Stimulated activated CD4-positive, alpha-beta T cell treated with anti-CD3 and anti-CD28 coated beads, Interleukin-4, amount 100 ng/mL, for 48 hours (primary cell): ENCODE measurements at places on chromosomes 7 and 10.

DNA sequence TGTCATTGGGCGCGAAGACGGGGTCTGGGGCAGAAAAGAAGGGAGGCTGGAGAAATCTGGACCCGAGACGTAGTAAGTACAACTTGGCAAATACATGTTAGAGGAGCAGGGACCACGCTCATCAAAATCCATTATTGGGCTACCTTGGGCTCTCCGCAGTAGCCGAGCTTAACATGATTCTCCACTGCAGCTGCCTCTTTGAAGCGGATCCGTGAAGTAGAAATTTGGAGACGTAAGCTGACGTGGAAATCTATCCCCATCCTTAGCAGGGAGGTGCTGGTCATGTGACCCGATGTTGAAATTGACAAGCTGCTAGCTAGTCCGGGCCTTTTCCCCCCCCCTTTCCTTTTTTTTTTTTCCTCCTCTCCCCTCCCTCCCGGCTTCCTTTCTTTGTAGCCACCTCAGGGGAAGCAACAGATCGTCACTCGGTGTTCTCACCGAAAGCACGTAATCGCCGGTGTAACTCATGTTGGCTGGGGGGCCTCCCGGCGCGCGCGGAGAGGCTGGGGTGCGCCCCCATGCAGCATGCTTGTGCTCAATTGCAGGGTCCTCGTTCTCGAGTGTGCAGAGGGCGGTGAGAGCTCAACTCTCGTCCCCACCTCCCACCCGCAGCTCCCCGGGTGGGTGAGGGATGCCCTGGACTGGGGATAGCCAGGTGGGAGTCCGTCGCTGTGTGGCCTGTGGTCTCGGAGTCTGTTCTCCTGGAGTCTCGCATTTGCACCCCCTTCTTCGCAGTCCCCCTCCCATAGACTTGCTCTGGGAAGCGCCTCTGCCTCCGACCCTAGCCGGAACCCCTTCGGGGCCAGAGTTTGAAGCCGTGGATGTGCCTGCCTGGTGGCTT is at the start of gene HOXA11:
Gene HOXA11 (minus strand): TSS at position 220 of the 841 bp plus-strand sequence. CDS start 88 bp downstream, at position 132.
- no peak for DNase-seq

- no peak for DNase-seq
These were observed 4.9 kb upstream of the PPIA start for GRCh38 chr7:44791278-44792219.

DNA sequence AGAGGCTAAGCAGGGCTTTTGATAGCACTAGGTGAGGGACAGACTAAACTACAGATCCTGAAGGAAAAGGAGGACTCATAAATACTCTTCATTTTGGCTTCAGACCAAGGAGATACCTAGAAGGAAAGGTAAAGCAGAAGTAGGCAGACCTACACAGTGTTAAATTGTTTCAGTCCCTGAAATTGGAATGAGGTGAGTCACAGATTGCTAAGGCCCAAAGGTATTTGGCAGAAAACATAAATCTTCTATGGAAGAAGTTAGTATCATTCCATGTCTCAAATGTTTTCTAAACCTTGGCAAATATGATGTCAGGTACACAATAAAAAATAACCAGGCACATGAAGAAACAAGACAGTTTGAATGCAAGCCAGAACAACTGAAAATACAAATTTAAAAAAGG is 30.0 kb downstream of the MTERF1 start:
- no peak for DNase-seq

DNA sequence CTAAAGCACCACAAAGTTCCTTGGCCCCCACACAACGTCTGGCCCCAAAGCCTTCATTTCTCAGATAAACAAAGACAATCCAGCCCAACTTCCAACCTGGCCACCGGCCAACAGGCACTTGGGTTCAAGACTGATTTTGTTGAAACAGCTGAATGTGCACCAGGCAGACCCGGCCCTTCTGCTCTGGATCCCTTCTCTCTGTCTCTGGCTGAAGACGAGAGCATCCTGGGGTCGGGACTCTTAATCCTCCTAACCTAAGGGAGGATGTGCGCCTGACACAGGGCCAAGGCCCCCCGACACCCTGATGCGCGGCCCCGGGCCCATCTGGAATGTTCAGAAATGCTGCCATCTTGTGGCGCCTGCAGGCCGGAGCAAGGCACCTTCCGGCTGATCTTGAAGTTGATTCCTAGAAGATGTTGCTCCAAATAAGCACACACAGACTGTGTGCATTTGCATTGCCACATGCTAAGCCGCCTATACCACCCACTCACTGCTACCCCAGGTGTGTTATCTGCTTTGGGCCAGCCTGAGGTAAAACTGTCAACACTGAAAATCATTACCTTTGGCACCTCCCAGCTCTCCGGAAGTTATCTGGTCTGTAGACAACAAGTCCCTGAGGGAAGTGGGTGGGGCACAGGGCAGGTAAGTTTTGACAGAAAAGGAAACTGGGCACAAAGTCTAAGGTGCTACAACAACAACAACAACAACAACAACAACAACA is 98.4 kb upstream of the HABP2 start:
- peak; percentile 18 for DNase-seq

GRCh38 chr10:62726142-62726541 is 78.4 kb upstream of the ADO start:
- DNase-seq = peak; percentile 40

DNA sequence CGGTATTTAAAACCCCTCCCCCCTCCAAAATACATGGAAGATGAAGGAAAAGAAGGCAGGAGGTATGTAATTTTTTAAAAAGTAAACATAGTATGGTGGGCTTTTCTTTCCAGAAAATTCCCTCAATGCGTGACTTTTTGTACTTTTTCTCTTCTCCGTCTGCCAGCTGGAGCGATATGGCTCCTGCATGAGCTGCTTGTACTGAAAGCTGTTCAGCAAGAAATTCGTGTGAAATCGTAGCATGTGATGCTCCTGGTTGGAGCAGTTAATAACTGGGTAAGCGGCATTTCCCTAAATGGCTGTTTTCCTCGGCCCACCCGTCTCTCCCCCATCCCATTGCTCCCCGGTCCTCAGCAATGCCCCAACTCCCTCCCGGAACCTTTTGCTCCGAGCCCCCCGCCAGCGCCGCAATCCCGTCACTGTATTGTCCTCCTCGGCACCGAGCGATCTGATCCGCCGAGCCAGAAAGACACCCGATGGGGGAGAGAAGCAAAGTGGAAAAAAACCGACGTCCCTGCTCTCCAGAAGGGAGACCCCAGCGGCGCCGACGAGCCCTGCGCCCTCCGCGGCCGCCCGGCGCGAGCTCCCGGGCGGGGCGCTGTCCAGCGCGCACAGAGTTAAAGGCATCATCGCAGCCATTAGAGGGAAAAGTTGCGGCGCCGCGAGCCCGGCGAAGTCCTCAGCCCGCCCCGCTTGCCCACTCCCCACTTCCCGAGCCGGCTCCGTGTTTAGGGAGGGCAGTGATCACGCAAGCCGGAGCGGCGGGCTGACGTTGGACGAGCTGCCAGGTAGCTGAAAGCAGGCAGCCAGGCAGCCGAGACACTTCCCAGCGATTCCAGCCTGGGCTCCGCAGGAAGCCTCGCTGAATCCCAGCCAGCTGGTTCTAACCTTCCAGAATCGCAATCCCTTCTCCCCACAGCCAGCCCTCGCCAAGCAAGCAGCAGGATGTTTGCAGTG is at the start of gene VSTM2A:
Gene VSTM2A (plus strand): TSS at position 707 of the 957 bp plus-strand sequence. CDS start 356 bp downstream, outside the sequence.
- DNase-seq = no peak

DNA sequence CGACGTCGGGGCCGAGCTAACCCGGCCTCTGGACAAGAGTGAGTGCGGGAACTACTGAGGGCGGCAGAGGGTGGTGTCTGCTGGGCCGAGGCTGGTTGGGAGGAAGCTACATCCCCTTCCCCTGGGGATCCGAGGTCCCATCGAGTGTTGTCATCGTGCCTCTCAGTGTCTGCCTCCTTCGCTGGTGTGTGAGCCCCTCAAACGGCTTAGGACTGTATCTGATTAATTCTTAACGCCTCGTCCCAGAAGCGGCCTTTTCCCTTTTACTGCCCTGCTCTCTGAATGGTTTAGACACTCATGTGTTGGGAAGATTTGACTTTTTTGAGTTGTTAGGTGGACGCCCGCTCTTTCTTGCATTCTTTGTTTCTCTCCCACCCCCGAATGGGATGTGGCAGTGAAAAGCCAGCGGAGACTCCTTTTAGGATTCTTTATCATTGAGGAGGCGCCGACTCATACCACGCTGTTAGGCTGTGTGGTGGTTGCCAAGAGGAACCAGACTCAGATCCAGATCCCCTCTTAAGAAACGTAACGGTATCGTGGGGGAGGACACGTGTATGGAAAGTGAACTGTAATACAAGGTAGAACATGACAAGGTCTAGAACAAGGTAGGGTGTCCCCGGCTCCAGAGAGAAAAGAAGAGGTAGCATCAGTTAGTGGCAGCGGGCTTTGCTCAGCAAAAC is 631 bp downstream of the SUPV3L1 start:
- DNase-seq = peak; percentile 6

- no peak for DNase-seq
These were observed 82.5 kb upstream of the SEM1 start for GRCh38 chr7:96792115-96792514.

- no peak for DNase-seq
These were observed 605.5 kb downstream of the LRMDA start for GRCh38 chr10:76036962-76037361.

- DNase-seq = no peak
These were observed 209.1 kb upstream of the ZNF722 start for GRCh38 chr7:63789378-63790176.

DNA sequence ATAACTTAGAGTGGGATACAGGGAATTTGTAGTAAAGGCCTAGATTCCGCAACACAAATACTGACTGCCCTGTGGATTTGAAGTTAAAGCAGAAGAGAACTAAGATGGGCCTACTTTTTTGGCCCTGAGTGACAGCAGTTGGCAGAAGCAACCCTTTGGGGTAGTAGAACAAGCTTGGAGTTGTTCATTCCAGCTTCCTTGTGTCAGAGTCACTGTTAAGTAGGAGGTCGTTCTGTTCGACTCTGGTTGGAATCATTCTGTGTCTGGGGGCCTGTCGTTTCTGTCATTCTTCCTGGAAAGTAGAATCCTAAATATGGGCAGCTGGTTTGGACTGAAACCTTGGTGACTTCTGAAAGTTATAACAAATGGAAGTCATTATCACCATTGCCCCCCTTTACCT is 865.9 kb downstream of the LRMDA start:
- no peak for DNase-seq
